ENCODE measurements at places on chromosomes 2 and 18.

DNA sequence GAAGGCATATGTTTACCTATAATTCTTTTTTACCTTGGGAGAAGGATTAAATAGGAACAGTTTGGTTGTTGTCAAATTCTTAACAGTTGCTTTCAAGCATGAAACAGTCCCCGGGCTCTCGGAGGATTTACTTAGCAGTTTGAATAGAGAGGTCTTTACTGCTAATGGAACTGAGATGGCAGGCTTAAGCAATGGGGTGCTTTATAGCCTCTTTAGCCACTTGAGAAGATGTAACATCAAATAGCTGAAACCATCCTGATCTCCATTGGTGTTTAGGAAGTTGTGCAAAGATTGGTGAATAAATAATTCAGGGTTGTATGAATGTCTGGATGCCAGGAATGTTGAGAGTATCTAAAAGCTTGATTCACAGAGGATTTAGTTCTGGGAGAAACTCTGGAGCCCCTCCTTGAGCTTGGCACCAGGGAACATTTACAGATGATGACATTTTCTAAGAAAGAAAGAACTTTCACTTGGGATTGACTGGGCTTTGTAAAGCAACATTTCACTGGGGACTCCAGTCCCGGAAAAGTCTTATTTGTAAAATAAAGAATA lies 51.9 kb downstream of the PTPRM start:
- DNase-seq: no peak

GRCh38 chr18:67733088-67733487 lies 216.6 kb upstream of the DSEL start:
- no peak for DNase-seq

- DNase-seq: no peak
Observed at GRCh38 chr2:9627310-9627709, 3.5 kb downstream of the YWHAQ start.

DNA sequence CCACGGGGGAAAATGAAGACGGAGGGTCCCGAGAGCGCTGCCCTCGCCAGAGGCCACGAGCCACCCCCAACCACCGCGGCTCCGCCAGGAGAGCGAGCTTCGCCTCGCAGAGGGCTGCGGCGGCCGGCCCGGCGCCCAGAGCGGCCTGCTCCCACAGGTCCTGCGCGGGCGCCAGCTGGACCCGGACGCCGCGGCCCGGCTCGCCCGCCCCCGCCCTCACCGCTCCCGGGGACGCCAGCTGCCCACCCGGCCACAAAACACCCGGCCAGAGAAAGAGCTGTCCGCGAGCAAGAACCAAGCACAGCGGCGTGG lies 709 bp downstream of the PTPN2 start:
- DNase-seq: no peak

- DNase-seq: no peak
Observed at GRCh38 chr18:53909668-53910067, 314.8 kb downstream of the MBD2 start.

- DNase-seq: no peak
Observed at GRCh38 chr2:489838-490237, 187.4 kb downstream of the TMEM18 start.

DNA sequence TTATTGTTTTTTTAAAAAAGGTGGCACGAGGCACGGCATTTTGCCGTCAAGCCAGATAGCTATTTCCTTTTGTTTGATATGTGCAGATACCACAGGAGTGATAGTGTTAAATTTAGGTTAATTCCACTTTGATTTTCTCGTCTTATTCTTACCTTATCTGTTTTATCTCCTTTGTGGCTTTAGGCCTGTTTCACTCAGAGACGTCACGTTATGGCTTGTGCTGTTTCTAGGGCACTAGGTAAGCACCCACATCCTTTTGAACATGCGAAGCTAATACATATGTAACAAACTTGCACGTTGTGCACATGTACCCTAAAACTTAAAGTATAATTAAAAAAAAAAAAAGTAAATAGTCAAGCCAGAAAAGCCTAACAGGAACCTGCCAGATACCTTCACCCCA lies 57.8 kb downstream of the C18orf63 start:
- no peak for DNase-seq

- DNase-seq: no peak
Observed at GRCh38 chr2:205902041-205902899, 183.7 kb downstream of the INO80D start.

DNA sequence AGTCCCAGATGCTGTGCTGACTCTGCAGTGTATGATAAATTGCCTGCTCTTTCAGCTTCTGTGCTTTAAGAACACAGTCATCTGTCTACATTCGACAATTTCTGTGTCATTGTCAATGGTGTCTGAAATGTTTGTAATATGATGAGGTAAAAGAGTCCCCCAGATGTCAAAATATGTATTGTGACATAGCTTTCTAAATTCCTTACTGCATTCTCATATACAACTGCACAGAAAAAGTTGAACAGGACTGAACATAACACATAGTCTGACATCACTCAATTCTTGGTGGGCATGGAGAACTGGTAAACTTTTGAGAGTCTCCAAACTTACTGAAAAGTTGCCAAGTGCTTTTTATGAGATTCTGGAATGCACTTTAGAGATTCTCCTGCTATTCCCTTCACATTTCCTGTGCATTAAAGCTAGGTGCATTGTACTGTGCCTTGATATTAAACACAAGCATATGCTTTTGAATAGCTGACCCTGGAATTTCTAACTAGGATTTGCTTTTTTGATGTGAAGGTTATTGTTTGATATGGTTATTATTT lies 48.1 kb upstream of the ARHGAP28 start:
- no peak for DNase-seq

DNA sequence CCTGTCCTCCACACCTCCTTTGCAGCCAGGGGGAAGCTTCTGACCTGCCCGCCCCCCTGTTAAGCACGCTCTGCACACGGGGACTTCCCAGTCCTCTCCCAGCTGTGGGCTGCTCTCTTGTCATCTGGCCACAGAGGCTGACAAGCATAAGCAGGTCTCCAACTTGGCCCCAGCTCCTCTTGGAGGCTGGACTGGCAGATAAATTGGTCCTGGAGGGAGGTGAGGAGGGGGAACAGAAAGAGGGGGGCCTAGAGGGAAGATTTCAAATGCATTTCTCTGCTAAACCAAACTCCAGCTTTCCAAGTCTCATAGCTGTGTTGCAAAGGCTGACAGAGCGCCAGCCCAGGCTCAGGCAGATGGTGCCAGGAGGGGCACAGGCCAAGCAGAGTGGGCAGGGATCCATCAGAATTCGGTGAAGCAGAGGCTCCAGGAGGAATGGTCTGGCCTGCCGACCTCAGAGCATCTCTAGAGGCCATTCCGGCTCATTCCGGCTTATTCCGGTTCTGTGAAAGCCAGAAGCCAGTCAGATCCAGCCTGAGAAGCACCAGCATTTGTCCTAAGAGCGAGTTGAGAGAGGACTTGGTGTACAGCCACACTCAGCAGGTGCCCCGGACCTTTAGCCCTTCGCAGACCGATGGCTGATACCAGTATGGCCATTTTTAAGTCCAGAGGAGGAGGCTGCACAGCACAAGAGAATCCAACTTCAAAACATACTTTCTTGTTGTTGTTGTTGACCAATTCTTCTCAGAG lies 508.9 kb upstream of the MYT1L start:
- no peak for DNase-seq

DNA sequence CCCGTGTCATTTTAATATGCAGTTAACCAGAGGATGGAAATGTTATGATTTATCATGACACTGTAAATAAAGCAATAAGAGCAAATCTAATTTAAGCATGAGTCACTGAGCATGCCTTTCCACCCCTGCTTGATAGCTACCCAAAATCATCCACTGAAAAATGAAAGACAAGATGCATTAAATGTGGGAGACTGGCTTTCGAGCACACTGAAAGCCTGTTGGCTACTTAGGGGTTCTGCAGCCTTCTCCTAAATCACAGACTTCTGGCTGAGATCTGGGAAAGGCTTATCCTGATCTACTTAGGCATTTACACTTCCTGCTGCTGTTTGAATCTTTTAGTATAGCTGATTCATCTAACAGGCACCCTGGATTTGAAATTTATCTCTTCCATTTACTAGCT lies 778.3 kb upstream of the CDH7 start:
- DNase-seq: no peak

- DNase-seq: no peak
Observed at GRCh38 chr18:57542812-57543427, 43.6 kb downstream of the FECH start.

- no peak for DNase-seq
Observed at GRCh38 chr2:36615222-36615621, 17.3 kb upstream of the FEZ2 start.

- no peak for DNase-seq
Observed at GRCh38 chr2:26707747-26708146, 15.2 kb downstream of the KCNK3 start.

GRCh38 chr2:161814008-161814660 lies 189.9 kb downstream of the SLC4A10 start:
- DNase-seq: no peak

DNA sequence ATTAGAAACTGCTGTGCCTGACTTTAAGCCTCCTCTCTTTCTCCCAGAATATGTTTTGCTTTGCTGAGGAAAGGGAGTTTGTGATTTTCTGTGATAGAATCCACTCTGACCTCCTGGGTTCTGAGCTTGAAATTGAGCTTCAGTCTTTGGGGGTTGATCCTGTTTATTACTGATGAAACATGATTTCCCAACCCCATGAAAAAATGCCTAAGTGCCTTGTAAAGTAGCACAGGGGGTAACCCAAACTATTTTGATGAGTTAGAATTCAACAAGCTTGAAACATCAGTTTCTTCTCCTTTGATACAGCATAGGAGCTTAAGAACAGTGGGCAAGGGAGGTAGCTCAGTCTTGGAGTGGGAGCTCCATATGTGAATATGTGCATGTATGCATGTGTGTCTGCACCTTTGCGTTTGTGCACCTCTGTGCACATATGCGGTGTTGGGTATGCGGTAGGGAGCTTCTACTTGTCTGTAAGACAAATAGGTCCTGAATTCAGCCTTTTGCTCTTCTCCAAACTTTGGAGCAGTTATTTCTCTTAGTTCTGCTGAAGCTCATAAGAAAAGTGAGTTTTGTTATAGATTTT lies 364.6 kb downstream of the OSR1 start:
- no peak for DNase-seq

DNA sequence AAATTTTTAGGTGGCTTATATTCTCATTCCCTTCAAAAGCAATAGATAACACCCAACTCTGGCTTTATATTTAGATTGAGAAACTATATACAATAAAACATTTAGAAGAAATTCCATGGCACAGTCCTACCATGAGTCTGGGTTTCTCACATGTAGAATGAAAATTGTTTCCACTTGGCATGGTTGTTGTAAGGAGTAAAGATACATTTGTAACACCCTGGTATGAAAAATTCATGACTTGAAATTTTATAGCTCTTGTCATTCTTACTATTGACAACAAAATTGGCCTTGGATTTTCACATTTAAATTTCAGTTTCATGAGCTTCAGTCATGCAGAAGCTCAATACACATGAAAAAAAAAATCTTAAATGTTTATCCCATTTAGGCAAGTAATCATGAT lies 92.5 kb upstream of the CBLN2 start:
- DNase-seq: no peak

- peak; percentile 2 for DNase-seq
Observed at GRCh38 chr2:149160701-149161217, 122.3 kb downstream of the LYPD6B start.

- no peak for DNase-seq
Observed at GRCh38 chr2:233638836-233639235, 2.6 kb downstream of the UGT1A10 start.

DNA sequence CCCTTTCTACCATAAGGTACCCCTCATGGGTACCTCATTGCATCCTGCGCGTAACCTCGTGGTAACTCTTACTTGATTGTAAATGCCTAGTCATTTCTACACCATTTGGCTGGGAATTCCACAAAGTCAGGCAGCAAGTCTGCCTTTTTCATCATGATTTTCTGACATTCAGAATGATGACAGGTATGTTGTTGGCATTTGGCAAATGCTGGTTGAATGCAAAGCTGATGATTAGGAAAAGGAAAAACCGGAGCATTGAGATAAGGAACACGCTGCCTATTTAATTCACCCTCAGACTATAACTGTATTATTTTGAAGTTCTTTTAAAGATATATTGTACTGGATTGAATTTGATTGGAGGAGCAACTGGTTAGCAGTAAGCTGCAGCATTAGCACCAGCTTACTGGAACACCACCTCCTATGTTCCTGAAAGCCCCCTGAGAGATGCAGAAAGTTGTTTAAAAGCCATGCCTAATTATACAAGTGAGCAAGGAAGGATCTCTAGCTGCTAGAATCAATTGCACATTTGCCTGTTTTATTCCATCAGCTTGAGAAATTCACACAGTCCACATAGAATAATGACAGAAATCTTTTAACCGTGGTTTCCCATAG lies 520.1 kb downstream of the LRP1B start:
- no peak for DNase-seq

DNA sequence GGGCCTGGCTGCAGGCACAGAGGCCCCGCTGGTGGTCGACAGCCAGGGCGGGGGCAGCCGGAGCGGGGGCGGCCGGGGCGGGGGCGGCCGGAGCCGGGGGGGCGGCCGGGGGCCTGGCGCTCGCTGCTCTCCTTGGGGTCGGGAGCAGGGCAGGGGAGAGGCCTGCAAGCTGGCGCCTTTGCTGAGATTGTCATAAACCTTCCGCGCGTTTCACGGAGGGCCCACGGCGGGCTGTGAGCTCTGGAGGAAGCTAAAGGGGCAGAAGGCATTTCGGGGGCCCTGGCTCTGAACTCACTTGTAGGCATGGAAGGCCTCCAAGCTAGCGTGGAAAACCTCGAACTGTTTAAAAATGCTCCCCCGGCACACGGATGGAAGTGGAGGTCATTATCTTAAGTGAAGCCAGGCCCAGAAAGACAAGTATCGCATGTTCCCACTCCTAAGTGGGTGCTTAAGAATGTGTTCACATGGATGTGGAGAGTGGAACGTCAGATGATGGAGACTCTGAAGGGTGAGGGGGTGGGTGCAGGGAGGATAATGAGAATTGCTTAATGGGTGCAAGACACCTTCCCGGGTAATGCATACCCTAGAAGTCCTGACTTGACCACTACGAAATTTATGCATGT lies 629 bp downstream of the PRELID3A start:
- DNase-seq: no peak

GRCh38 chr18:46332921-46333341 lies 228.7 kb downstream of the HAUS1 start:
- DNase-seq: no peak

- DNase-seq: no peak
Observed at GRCh38 chr18:48934723-48935432, 15.9 kb downstream of the SMAD7 start.

GRCh38 chr2:19476327-19476726 lies 117.9 kb upstream of the OSR1 start:
- DNase-seq: no peak

- DNase-seq: no peak
Observed at GRCh38 chr2:230053753-230054478, 14.8 kb downstream of the SLC16A14 start.

- no peak for DNase-seq
Observed at GRCh38 chr18:54392543-54393023, 34.9 kb downstream of the C18orf54 start.

- DNase-seq: no peak
Observed at GRCh38 chr18:39494211-39494896, 1928.8 kb upstream of the CELF4 start.

GRCh38 chr2:3379339-3379646 lies 201 bp upstream of the TRAPPC12 start:
- no peak for DNase-seq
